ENCODE measurements at places on chromosomes 11 and 22.

DNA sequence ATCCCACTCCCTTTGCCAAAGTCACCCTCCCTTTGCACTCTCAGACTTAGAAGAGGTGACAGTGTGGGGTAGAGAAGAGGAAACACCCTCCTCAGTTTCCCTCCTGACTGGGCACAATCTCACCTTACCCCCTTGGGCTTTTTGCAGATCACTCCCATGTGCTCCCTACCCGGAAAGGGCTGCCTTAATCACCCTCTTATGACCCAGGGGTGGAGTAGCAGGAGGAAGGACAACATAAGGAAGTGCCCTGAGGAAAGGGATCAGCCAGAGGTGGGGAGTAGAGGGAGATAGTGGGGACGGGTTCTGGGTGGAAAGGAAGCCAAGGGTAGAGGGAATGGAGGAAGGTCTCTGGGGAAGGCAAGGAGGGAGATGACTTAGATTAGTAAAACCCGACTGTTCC, 52.0 kb downstream of the NRXN2 start:
- no peak for DNase-seq

DNA sequence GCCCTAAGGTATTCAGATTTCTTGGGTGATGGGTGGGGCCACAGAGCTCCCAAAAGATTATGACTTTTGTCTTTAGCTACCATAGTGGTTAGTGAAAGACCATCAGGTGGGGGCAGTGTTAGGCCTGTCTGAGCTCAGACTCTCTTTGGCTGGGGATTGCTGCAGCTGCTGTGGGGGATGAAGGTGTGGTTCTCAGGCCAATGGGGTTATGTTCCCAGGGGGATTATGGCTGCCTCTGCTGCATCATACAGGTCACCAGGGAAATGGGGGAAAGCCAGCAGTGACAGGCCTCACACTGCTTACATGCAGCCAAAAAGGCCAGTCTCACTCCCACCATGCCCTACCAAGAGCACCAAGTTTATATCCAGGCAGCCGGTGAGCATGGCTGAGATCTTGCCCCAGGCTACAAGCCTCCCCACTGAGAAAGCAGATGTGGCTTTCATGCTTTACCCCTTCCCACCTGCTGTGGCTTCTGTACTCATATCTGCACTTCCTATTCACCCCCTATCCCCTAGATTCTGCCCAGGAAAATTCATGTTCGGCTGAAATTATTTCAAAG, 24.8 kb downstream of the CNTF start:
- DNase-seq: no peak

DNA sequence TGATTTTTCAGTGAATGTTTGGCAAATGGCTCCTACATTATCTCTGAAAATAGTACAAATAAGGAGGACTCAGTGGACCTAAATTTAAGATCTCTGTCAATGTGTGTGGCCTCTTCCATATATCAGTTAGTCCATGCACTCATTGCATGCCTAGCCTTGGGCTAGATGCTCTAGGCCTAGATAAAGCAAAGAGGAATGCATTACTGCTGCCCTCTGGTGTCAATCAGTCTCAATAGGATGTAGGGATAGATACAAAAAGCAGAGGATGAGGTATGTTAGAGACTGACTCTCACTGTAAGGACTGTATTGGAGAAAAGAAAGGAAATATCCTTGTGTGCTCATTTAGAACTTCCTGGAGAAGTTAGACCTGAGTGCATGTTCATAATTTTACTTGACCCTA, 42.0 kb downstream of the MS4A2 start:
- DNase-seq: no peak

DNA sequence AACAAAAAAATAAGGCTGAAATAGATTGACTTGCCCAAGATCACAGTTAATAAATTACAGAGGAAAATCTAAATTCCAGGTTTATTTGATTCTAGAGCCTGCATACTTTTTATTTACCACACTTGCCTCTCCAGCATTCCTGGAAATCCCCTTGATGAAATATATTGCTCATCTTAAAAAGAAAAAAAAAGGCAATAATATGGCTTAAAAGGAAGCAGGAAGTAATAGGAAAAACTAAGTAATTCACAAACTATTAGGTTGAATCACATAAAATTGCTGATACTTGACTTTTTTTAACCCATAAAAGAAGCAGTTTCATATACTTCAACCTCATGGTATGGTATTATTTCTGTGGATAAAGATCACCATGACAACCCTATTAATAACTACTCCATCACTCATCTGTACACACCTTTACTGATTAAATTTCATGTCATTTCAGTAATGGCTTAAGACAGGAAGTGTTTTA, 52.9 kb downstream of the COPB1 start:
- DNase-seq: peak; percentile 58

DNA sequence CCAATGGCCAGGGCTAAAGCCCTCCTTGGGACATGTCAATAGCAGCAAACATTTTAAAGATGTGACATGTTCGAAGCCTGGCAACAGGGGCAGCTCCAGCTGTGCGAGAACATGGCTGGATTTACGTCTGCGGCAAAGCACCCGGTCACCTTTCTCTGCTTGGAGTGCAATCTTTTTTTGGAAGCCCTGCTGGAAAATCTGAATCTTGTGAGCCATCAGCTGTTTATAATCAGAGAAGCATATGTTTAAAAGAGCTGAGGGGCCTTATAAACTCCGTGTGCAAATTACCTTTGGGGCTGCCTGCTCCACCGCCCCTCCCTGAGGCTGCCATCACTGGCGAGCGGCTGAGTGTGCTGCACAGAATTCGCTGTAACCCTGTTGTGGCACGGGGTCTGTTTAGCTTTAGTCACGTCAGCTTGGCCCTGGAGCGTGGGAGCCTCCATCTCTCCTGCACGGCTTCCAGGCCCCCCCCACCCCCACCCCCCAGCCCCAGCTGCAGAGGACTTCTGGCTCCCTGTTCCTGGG, 9.0 kb upstream of the KCNQ1OT1 start:
- no peak for DNase-seq

GRCh38 chr11:57399972-57400578, 9.6 kb upstream of the PRG2 start:
- DNase-seq: no peak

- no peak for DNase-seq
Observed at GRCh38 chr11:62575156-62575555, 1.5 kb upstream of the EEF1G start.

- no peak for DNase-seq
Observed at GRCh38 chr11:23990346-23991164, 506.3 kb upstream of the LUZP2 start.

GRCh38 chr22:26502688-26503561, 9.3 kb downstream of the TFIP11 start:
- no peak for DNase-seq

DNA sequence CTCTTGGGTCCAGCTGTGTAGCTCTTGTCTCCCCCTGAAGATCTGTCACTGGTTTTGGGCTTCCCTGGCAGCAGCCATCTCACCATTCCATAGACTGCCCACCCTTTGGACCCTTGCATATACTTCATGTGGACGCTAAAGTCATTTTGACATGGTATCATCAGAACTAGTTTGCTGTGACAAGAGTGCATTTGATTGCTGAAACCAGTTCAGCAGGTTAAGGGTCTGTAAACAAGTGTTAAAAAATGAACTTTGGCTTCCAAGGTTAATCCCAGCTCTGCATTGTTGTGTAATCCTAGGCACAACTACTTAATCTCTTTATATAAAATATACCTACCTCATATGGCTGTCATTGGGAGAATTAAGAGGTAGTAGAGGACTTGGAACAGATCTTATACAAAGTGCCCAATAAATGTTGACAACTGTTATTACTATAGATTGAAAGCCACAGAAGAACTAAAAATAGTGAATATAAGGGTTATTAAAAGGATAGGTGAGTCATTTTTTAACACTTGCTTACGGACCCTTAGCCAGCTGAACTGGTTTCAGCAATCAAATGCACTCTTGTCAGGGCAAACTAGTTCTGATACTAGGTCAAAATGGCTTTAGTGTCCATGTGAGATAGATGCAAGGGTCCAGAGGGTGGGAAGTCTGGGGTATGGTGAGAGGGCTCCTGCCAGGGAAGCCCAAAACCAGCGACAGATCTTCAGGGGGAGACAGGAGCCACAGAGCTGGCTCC, 29.4 kb downstream of the CCDC90B start:
- DNase-seq: no peak

GRCh38 chr11:77776455-77776854, 44.1 kb downstream of the RSF1 start:
- no peak for DNase-seq

DNA sequence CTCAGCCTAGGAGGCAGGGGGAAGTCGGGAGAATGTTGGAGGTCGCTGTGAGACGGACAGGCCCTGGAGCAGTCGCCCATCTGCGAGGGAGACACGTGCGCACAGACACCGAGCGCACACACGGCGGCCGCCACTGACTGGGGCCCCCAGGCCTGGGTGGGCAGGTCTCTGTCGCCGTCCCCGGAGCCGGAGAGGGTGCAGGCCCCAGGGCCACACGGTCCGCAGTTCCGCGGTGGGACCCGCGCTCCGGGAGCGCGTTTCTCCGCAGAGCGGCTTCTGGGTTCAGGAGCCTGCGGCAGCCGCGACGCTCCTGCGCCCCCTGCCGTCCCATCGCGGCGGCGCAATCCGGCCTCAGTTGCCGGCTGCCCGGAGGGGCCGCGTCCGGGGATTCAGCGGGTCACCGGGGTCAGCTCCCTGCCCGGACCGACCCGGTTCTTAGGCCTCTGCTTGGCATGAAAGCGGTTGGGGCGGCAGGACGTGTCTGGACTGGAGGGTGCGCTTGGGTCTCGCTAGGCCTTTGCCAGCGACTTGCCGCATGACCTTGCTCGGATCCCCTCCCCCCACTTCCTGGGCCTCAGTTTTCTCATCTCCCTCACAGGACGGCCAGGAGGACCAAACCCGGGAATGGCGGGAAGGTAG, 31.2 kb downstream of the PDE2A start:
- DNase-seq: peak; percentile 5

- DNase-seq: no peak
Observed at GRCh38 chr11:124937336-124937935, 1.6 kb upstream of the HEPACAM start.

GRCh38 chr22:30228509-30229359, 17.8 kb downstream of the LIF start:
- no peak for DNase-seq

DNA sequence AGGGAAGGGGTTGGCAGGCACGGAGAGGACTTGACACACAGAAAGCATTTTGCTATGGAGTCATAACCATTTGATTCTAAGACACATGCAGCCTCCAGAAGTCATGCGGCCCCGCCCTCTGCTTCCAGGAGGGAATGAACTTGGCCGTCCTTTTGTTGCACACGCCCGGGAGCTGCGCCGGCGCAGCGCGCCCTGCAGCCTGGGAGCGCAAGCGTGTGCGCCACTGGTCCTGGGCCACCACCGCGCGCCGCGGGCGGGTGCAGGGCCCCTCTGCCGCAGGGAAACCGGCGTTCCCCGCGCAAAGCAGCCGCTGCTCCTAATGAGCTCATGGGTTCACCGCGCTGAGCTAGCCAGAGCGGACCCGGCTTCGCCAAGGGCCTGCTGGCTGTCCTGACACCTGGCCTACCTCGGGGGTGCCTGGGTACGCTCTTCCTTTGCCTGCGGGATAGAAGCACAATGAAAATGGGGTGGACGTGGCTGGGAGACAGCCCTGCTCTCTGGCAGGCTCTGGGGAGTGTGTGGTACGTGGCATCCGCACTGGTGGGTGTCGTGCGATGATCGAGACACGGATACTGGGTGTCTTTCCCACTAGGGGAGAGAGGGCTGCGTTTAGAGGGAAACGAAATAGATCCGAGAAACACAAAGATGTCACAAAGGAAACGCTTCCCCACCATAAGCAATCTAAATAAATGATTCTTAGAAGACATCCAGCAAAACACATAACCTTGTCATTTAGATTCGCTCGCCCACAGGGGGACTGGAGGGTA, 669 bp downstream of the MICAL3 start:
- no peak for DNase-seq

GRCh38 chr11:131790586-131790985, 420.2 kb downstream of the NTM start:
- no peak for DNase-seq

- DNase-seq: peak; percentile 4
Observed at GRCh38 chr11:34614344-34615104, 6.4 kb upstream of the EHF start.

DNA sequence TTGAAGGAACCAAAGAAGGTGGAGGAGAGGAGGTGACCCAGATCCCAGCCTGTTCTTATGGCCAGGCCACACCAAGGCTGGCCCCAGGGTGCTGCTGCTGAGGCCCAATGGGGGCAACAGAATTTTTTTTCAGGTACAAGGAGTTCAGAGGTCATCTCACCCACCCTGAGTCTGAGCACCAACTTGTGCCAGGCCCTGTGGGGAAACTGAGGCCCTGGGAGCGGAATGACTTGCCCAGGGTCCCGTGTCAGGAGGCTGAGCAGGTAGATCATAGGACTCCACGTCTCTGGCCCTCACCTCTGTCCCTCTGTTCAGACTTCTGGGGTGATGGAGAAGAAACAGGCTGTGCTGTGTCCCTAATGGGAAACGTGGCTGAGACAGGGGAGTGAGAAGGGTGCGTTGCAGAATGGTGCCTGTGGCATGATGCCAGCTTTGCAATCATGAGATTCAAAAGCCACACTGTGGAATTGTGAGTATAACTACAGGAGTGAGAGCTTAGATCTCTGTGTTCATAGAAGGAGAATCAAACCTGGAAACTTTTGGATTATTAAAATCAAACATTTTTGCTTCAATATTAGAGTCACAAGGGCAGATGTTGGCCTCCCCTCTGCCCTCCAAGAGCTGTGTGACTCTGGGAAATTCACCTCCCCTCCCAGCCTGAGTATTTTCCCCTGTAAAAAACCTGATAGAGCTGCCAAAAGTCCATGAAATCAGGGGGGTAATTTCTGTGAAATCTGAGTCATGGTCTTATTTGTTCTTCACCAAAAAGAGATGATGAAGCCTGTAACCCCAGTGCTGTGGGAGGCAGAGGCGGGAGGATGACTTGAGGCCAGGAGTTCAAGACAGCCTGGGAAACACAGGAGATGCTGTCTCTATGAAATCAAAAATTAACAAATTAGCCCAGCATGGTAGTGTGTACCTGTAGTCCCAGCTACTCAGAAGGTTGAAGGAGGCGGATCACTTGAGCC, 874 bp downstream of the APOL1 start:
- DNase-seq: no peak

DNA sequence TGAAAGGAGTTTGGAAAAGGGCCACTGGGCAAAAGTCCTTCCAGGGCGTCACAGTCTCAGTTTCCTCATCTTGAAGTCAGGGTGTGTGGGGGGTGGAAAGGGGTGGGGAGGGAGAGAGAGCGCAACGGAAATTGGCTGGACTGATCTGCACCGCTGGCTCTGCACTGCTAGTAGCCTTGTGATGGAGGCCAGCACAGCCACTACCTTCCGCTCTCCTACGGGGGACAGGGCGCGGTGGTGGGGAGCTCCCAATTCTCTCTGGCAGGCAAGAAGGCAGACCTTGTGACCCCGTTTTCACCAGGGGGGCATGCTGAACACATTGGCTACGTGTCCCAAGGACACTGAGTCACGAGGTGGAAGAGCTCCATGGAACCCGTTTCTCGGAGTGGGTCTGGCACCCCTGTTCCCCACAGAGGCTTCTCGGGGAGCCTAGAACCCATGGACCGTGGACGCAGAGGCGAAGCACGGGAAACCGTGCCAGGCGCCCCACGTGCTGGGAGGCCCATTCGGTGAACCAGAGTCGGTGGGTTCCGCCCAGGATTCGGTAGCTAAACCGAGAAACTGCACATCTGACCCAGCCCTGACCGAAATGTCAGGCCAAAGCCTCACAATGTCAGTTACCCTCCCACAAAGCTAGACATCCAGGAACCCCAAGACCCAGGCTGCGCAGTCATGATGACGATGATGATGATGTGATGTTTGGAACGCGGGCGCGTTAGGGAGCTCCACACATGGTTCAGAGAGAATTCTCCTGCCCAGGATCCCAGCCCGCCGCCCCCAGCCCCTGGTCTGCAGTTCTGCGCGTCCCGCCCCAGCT, 28.3 kb upstream of the WNT11 start:
- no peak for DNase-seq

- DNase-seq: no peak
Observed at GRCh38 chr11:128152796-128153696, 434.3 kb downstream of the ETS1 start.

Data from fibroblast of skin of left quadriceps (primary cell).